ENCODE measurements at places on chromosomes 5 and 9.

DNA sequence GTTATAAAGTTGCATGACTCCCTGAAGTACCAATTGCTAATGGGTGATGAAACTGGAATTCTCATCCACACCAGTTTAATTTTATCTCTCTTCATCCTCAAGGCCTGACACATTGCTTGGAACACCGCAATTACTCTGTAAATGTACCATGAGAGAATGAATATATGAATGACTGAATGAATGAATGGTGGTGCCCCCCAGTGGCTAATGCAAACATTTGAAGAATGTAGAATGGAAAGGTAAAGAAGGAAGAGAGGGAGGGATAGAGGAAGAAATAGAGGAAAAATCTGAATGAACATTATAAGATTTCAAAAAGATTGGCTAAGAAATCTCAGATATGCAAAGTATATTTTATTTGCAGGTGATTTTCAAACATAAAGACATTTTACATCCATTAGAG, 13.1 kb downstream of the PAPPA start:
- no peak for DNase-seq

DNA sequence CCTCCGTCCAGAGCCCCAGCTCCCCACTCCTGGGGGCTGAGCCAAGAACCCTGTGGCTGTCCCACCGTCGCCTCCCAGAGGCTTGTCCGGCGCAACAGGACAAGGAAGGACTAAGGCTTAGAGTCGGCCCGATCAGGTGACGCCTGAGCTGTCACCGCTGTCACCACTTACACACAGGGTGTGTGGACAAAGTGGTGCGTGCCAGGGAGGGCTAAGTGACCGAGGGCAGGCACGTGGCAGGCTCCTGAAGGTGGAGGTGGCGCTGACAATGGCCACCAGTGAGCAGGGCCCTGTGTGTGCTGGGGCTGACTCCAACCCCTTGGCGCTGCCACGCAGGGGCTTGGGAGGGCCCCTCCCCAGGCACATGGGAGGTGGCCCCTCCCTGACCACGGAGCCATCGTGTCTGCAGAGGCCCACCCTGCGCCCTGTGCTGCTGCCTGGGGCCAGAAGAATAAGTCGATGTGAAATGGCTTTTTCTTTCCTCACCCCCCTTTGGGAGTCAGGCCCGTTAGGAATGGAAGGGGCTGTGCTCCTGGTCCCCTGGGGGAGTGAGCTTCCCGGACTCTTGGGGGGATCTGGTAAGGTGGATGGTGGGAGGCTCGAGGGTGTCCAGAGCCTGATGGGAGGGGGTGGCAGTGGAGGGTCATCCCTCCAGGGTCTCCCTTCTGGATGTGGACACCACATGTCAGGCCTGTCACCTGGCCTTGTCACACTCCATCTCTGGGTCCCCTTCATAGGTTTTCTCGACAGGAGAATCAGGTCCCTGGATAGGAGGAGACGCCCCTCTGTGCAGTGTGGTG, 2.6 kb upstream of the GPSM1 start:
- DNase-seq: no peak

- DNase-seq: no peak
Measured at GRCh38 chr5:84259283-84260045, 125.2 kb downstream of the EDIL3 start.

DNA sequence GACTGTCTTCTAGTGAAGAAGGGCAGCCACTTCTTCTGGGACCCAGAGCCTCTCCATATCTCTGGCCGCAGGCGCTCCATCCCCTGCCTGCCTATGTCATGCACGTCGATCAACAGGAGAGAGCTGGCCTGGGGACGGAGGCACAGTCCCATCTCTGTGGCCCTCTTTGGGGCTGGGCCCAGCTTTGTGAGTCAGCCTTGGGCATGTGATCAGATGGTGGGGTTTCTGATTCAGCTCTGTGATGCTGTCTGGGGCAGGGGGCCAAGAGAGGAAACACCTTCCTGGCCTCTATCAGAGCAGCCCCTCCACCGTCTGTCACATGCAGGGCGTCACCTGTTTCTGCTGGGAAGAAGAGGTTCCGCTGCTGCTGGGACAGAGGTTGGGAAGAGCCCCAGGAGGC, 72.6 kb downstream of the MVB12B start:
- DNase-seq: no peak

DNA sequence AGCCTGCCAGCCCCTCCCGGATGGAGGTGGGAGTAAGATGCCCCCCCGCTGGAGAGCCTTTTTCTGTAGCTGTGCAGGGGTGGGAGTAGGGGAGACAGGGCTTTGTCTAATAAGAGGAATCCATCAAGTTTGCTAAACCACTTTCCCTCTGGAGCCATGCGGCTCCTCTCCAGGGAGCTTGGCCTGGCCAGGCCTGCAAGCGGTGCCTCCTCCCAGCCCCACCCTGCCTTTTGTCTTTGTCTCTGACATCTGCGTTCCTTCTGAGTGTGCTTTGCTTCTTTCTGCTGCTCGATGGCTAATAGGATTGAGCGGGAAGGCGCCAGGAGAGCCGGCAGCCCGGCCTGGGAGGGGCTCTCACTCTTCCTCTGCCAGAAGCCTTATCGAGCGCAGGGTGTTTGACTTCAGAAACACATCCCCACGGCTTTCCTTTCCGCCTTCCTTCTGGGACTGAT, 26.7 kb upstream of the FCN1 start:
- no peak for DNase-seq

DNA sequence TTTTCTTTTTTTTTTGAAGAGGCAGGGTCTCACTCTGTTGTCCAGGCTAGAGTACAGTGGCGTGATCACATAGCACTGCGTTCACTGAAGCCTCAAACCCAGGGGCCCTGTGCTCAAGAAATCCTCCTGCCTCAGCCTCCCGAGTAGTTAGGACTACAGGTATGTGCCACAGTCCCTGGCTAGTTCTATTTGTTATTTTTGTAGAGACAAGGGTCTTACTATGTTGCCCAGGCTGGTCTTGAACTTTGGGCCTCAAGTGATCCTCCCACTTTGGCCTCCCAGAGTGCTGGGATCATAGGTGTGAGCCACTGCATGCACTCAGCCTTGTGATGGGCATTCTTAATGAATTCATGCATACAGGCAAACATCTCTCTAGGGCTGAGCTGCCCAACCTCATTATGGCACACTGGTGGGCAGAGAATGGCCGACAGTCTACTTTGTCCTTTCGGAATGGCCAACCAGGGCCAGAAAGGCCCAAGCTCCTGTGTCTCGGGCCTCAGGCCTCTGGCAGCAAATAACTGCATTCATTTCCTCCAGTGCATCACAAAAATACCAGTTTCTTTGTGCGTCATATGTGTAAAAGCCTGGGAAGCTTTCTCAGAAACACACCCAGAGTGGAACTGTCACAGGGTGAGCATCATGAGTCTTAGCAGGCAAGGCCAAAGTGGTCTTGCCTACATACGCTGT, 27.2 kb downstream of the ANXA6 start:
- DNase-seq: no peak

Data from stimulated activated CD4-positive, alpha-beta T cell treated with anti-CD3 and anti-CD28 coated beads, Interleukin-4, amount 100 ng/mL, for 24 hours (primary cell).